ENCODE measurements at places on chromosomes 4 and X.

DNA sequence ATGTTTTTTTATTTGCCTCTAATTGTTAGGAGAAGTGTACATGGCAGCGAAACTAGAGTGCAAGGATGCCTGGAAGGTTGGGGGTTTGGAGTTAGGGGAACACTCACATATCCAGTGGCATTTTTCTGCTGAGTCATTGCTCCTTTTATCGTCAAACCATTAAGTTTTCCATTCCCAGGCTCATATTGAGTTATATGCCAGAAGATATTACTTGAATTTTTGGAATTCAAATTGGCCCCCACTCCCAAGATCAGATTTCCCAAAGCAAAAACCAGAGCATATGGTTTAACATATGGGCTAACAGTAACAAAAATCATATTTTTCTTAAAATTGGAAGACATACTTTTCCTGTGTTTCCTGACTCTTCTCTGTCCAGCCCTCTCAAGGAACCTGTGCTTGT is 152.7 kb downstream of the FSTL5 start:
- no peak for DNase-seq

GRCh38 chr4:169307576-169307975 is 36.8 kb upstream of the SH3RF1 start:
- DNase-seq: no peak

- DNase-seq: no peak
Measured at GRCh38 chr4:105843941-105844340, 51.3 kb upstream of the NPNT start.

- DNase-seq: no peak
Measured at GRCh38 chrX:40061871-40062524, 35.8 kb downstream of the BCOR start.

- DNase-seq: peak; percentile 73
Measured at GRCh38 chr4:15410750-15411149, 17.1 kb upstream of the C1QTNF7 start.

- no peak for DNase-seq
Measured at GRCh38 chr4:158769175-158769921, 522 bp downstream of the FNIP2 start.

DNA sequence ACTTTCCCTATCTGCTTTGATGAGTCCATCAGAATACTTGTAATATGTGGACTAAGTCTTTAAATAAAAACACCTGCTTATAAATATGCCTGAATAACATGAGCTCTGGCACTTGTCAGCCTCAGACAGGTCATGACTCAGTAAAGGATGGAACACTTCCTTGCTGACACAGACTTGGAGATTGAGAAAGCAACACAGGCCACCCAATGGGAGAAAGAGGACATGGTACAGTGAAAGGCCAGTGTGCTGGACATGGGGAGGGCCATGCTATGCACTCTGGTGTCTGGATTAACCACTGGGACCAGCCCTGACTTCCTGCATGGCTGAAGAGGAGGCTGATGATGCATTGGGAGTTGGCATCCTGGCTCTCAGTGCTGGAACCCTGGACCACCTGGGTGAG is 149.5 kb downstream of the DHRSX start:
- DNase-seq: no peak

- DNase-seq: no peak
Measured at GRCh38 chr4:71261001-71261400, 77.8 kb upstream of the SLC4A4 start.

DNA sequence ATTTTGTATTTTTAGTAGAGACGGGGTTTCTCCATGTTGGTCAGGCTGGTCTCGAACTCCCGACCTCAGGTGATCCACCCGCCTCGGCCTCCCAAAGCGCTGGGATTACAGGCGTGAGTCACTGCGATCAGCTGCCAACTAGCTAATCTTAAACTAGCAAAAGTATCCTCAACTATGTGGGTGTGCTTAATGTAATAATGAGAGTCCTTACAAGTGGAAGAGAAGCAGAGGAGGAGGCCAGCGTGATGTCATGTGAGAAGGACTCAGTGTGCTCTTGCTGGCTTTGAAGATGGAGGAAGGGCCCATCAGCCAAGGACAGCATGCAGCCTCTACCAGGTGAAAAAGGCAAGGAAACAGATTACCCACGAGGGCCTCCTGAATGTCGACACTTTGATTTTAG is 19.6 kb downstream of the SCD5 start:
- no peak for DNase-seq

DNA sequence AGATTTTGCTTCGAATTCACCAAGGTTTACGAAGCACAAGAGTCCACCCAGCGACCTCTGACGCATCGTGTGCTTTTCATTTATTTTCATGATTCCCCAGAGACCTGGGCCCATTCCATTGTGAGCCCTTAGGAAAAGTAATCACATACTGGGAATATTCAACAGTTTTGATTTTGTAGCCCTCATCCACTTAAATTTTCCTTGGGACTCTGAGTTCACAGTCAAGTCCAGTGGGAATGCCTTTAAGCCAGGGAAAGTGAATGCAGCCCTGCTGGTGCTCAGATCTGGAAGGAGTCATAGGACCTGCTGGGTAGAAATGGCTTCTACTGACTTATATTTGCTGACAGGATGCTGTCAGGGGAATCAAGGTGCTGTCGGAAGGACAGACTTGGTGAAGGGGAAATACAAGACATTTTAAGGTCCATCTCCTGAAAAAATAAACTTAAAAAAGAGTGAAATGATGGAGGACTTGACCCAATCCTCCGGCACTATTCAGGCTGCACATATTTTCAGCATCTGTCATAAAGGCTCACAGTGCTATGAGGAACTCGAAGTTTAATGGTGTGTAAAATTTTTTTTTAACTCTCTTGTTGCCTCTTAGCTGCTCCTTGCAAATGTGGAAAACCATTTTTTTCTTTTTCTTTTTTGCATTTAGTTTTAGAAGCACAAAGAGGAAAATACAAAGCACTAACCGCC is 204.9 kb downstream of the MID1 start:
- no peak for DNase-seq

GRCh38 chrX:8403988-8404387 is 60.6 kb upstream of the VCX3B start:
- DNase-seq: no peak

DNA sequence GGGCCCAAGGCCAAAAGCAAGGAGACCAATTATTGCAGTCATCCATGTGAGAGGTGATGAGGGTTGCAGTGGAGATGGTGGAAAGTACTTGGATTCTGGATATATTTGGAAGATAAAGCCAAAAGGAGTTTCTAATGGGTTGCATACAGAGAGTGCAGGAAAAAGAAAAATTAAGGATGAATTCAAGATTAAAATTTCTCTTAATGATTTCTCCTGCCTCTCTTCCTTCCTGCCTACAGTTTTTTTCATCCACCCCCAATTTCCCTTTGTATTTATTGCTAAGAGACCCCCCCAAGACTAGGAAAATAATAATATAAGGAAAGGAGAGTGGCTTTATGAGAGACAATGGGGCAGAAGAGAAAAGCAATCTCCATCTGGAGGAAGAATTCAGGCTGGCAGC is 8.6 kb upstream of the FGF5 start:
- DNase-seq: no peak

DNA sequence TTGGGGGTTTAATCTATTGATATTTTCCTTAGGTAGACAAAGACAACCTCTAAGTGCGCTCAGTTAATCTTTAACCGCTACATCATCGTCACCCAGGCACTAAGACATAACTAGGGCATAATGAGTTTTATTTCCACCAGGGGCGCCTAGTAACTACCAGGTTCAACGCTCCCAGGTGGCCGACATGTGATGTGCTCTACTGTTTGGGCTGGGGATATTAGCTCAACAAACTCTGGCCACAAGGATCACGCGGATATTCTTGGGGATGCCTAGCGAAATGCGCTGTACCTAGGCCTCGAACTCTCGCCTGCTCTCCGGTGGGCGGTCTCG is 915 bp upstream of the RAB33B start:
- peak; percentile 75 for DNase-seq

- no peak for DNase-seq
Measured at GRCh38 chr4:55079451-55080173, 45.8 kb downstream of the KDR start.

- DNase-seq: no peak
Measured at GRCh38 chr4:182809417-182810102, 107.6 kb downstream of the DCTD start.

Measured in MV-4-11 (cell line).